ENCODE measurements at places on chromosomes 7 and 10. TPM values are rescaled to one million over a fixed set of nuclear protein-coding genes. Genes with fewer than 3 reads are reported as not detected.
A peak's percentile ranks its signal among the peaks of the same experiment; 100 is the strongest.

The ACTL6B gene
- not detected for total RNA-seq

DNA sequence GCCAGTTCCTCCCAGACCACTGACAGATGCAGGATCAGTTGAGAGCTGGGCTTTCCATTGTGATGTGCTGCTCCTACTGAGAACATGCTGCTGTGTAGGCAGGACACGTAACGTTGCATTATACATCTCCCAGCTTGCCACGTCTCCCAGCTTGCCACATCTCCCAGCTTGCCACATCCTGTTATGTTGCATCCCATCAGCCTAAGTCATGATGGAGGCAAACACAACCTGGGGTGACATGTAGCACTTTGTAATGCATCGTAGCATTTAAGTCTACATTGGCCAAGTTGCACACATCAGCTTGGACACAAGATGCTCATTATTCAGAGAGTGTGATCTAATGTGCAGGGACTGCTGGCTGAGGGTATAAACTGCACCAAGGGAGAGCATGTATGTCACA is 73.3 kb upstream of the CHCHD3 start:
- no peaks in the 10 kb centered on the region for H3K4me1 ChIP-seq
- H3K27ac ChIP-seq = no peak overlapping the region
- DNase-seq = no peak
- no peak overlapping the region for H3K4me3 ChIP-seq
- no peaks in the 10 kb centered on the region for H3K27me3 ChIP-seq

The FBXL13 gene
- 9.6 TPM for total RNA-seq

The PLA2G12B gene
- total RNA-seq = not detected

DNA sequence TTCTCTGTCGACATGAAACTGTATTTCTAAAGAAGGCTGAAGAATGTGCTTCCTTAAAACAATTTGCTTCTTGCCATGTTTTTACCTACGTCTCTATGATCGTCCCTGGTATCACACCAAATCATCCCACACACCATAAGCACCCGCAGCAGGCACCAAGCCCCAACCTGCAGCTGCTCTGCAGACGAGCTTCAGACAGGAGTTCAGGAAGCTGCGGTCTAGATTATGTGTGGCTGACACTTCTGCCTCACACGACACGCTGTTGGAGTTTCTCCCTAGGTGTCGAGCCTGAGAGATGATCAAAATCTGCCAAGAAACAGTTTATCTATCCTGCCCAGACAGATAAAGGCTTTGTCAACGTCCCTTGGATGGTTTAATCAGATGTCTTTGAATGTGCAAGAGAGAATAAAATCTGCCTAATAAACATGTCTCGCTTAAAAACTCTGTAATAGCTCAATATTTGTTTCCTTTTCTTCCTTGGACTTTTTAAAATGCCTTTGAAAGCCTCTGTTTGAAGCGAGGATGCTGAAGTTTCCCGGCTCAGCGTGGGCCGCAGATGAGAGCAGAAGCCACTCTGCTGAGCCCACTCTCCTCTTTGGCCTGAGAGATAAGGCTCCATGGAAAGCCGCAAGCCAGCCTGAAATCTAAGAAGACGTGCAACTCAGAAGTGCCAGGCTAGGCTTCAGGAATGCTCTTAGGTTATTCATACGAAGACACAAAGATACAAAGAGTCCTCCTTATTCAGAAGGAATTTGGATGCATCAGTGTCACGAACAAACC is 158.3 kb upstream of the PFKP start:
- H3K4me3 ChIP-seq = no peak overlapping the region
- H3K27ac ChIP-seq = no peak overlapping the region
- no peak for DNase-seq
- no peaks in the 10 kb centered on the region for H3K27me3 ChIP-seq

The FAM241B gene
- 7.2 TPM for total RNA-seq

The VSTM4 gene
- total RNA-seq = 42.9 TPM

The PAPSS2 gene
- total RNA-seq = 29.8 TPM

DNA sequence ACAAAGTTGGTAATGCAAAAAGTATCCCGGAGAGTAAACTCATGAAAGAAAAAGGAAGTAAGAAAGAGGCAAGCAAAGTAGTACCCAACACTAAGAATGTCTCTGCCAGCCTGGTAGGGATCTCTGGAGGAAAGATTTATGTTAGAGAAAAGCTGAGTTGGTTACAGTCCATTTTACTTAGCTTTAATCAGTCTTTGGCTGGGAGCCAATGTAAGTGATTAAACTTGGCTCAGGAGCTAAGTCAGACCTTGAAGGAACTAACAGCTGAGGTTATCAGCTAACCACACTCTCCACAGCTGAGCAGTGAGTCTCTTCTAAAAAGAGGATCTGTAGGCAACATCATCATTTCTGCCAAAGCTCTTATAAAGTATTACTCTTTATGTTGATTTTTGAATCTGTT is 148.0 kb downstream of the ANKRD7 start:
- H3K27ac ChIP-seq = no peak overlapping the region
- H3K4me1 ChIP-seq = no peaks in the 10 kb centered on the region
- no peaks in the 10 kb centered on the region for H3K36me3 ChIP-seq
- no peak overlapping the region for H3K4me3 ChIP-seq

- no peak overlapping the region for H3K27ac ChIP-seq
- H3K27me3 ChIP-seq = no peaks in the 10 kb centered on the region
Observed at GRCh38 chr7:37671876-37672275, 11.7 kb upstream of the GPR141 start.

- H3K36me3 ChIP-seq = no peaks in the 10 kb centered on the region
- no peaks in the 10 kb centered on the region for H3K27me3 ChIP-seq
- H3K27ac ChIP-seq = no peak overlapping the region
- no peaks in the 10 kb centered on the region for H3K4me1 ChIP-seq
Observed at GRCh38 chr7:69301253-69301652, 297.0 kb upstream of the AUTS2 start.

DNA sequence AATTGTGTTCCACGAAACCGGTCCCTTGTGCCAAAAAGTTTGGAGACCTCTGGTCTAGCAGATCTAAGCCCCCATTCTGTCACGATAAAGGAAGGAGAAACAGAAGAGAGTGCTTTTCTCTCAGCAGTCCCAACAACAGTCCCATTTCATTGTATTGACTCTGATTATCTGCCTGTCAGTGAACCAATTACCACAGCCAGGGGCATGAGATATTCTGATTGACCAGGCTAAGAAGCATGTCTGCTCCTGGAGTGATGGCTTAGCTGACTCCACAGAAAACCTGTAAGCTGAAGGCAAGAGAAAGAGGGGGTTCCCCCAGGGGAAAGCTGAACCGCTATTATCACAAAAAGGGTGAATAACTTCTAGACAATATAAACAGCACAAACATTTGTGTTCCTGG is 765.4 kb downstream of the SORCS1 start:
- H3K27ac ChIP-seq = no peak overlapping the region
- no peak overlapping the region for H3K4me3 ChIP-seq
- no peaks in the 10 kb centered on the region for H3K27me3 ChIP-seq
- no peaks in the 10 kb centered on the region for H3K4me1 ChIP-seq

The AASS gene
- 32.6 TPM for total RNA-seq

DNA sequence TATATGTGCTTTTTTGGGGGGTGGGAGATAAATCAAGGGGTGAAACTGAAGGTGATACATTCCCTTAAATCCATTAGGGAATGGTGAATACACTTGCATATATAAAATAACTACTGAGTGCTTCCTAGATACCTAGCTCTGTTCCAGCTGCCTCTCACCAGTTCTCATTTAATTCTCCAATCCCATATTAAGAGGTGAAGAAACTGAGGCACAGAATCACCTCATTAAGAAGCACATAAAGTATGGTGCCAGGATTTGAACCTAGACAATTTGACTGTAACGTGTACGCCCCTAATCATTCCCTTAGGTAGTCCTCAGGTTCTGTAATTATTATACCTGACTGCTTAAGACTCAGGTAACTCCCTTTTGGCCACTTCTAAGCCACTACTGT is 1.5 kb upstream of the SFR1 start:
- peak overlapping the region; percentile 99 for H3K27ac ChIP-seq
- no peak overlapping the region for H3K4me3 ChIP-seq
- H3K4me1 ChIP-seq = no peaks in the 10 kb centered on the region
- DNase-seq = no peak
- no peaks in the 10 kb centered on the region for H3K36me3 ChIP-seq
- no peaks in the 10 kb centered on the region for H3K27me3 ChIP-seq

GRCh38 chr7:150974468-150975391 is 3.4 kb downstream of the KCNH2 start:
- H3K27ac ChIP-seq = no peak overlapping the region
- no peak overlapping the region for H3K4me3 ChIP-seq
- no peaks in the 10 kb centered on the region for H3K36me3 ChIP-seq
- H3K4me1 ChIP-seq = peaks cover 9% of the 10 kb centered on the region

GRCh38 chr7:24737281-24737680 is 20.0 kb downstream of the GSDME start:
- H3K27ac ChIP-seq = no peak overlapping the region
- H3K4me3 ChIP-seq = no peak overlapping the region
- no peak for DNase-seq
- no peaks in the 10 kb centered on the region for H3K36me3 ChIP-seq
- H3K27me3 ChIP-seq = no peaks in the 10 kb centered on the region
- no peaks in the 10 kb centered on the region for H3K4me1 ChIP-seq

DNA sequence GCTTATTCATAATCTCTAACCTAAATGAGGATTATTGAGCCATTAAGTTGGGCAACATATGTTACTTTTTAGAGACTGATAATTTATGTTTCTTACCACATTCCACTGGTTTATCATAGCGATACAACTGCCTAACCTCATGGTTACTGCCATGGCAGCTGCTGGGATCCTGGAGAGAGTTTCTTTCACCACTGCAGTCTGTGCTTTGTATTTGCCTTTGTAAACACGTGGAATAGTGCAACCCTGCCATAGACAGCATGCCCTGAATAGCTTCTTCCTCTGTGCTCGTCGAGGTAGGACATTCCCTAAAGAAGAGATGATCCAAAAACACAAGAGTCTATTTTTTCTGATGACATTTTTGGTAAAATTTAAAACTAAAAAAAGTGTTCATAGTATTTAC is 33.7 kb upstream of the PARP12 start:
- peaks cover 64% of the 10 kb centered on the region for H3K36me3 ChIP-seq
- no peak overlapping the region for H3K4me3 ChIP-seq
- no peaks in the 10 kb centered on the region for H3K27me3 ChIP-seq
- H3K4me1 ChIP-seq = no peaks in the 10 kb centered on the region

The TDRD1 gene
- total RNA-seq = not detected
